CD4-positive, alpha-beta memory T cell (primary cell): ENCODE measurements at places on chromosomes 6 and 20.
A peak's percentile ranks its signal among the peaks of the same experiment; 100 is the strongest.

DNA sequence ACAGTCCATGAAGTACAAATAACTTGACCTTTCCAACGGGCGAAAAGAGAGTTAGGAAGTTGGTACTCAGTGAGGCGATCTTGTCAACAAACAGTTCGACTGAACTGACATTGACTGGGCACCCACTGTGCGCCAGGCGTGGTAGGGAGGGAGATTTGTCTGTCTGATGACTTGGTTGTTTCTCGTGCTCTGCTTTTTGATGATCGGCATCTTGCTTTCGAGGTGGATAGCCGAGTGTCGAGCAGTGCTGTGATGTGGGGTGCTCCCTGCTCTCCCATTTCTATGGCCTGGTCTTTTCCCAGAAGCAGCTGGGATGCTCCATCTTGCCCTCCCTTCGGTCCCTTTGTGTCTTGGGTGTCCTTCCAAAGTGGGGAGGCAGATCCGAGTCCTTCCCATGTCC, 30.4 kb downstream of the RPP40 start:
- no peak for DNase-seq

GRCh38 chr6:112007805-112008204, 46.1 kb upstream of the CCN6 start:
- DNase-seq, result no peak

DNA sequence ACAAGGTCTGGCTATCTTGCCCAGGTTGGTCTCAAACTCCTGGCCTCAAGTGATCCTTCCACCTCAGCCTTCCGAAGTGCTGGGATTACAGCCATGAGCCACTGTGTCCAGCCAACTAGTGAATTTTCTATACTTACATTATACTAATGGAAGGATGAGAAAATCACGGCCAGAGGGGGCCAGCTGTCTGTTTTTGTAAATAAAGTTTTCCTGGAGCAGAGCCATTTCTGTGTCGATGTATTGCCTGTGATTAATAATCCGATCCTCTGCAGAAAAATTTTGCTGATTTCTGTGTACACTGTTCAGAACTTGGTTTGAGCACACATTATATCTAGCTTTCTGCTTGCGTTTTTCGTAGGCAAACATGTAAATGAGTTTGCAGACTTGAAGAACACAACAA, 28.8 kb downstream of the PTPRT start:
- DNase-seq, result no peak

GRCh38 chr6:36289281-36289878, 19.5 kb downstream of the PNPLA1 start:
- DNase-seq, result no peak

GRCh38 chr6:122028933-122029522, 370.4 kb upstream of the HSF2 start:
- no peak for DNase-seq

GRCh38 chr20:36873498-36874189, 2.3 kb upstream of the TLDC2 start:
- no peak for DNase-seq

DNA sequence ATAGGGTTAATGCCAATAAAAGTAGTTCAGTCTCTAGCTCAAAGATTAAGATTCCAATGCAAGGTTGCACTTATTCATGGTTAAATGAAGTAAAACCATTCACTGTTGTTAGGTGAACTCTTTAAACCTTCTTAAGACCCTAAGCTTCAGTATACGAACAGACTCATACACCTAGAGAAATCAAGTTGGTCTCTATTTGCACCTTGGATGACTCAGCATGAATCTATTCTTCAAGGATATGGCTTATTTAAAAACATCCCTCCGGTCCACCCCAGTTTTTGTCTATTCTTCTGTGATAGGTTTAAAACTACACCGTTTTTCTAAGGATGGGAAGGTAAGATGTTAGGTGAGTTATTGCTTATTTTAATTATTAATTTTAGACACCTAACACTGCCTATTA, 932 bp upstream of the TAAR9 start:
- DNase-seq, result no peak

GRCh38 chr6:43172104-43173007, 1.3 kb downstream of the SRF start:
- DNase-seq, result peak; percentile 74

DNA sequence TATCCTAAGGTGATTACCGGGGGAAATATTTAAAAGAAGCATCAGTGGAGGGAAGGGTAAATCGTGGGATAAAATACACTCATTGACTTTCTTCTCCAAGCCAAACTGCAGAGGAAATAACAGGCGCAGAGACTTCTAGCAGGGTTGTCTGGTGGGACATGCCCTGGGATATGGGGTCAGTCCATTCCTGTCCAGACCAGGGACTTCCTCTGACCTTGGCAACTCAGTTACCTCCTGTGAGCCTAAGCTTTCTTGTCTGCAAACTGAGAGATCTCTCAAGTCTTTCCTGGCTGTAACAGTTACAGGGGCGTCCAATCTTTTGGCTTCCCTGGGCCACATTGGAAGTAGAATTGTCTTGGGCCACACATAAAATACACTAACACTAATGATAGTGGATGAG, 21.7 kb upstream of the PHACTR2 start:
- no peak for DNase-seq

- no peak for DNase-seq
Measured at GRCh38 chr6:111765763-111766162, 107.5 kb downstream of the FYN start.

- DNase-seq, result no peak
Measured at GRCh38 chr6:84177241-84177640, 50.2 kb downstream of the CEP162 start.

DNA sequence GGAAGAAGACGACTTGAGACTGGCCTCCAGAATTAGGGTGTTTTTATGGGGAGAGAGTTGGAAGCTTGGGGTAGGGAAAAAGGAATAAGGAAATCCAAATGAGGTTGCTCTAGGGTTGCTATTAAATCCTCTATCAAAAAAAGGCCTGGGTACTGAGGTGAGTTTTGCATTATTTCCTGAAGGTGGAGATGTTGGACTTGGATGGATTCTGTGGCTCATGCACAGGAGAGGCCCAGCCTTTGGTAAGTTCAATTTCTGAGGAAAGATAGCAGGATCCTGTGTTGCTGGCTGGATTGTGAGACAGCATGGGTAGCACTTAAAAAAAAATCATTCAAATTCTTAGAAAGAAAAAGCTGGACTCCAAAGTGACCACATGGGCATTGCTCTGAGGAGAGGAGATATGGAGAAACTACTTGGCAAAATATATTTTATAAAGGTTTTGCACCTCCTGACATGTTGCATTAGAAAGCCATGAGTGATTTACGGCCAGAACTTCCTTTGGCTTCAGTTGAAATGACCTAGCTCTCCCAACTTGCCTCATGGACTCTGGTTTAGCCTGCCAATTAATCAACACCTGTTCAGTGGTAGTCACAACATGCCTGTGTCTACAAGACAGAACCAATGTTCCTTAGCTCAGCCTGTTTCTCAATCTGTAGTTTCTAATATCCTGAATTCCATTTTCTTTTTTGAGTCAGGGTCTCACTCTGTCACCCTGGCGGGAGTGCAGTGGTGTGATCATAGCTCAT, 152.1 kb upstream of the RALGAPA2 start:
- no peak for DNase-seq

GRCh38 chr6:85081102-85081501, 316.7 kb upstream of the TBX18 start:
- DNase-seq, result no peak

DNA sequence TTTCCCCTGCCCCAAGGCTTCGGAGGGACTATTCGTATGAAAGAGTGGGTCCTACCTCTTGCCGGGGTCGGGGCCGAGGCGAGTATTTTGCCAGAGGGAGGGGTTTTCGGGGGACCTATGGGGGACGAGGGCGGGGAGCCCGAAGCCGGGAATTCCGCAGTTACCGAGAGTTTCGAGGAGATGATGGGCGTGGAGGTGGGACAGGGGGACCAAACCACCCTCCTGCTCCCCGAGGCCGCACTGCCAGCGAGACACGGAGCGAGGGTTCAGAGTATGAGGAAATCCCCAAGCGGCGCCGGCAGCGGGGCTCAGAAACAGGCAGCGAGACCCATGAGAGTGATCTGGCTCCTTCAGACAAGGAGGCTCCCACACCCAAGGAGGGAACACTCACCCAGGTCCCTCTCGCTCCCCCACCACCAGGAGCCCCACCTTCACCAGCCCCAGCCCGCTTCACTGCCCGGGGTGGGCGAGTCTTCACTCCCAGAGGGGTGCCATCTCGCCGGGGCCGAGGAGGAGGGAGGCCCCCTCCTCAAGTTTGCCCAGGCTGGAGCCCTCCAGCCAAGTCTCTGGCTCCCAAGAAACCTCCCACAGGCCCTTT, 11.3 kb downstream of the PRRC2A start:
- DNase-seq, result no peak

- DNase-seq, result no peak
Measured at GRCh38 chr20:8714206-8714605, 354.7 kb upstream of the PLCB4 start.

- peak; percentile 58 for DNase-seq
Measured at GRCh38 chr6:11224252-11224965, 8.1 kb downstream of the NEDD9 start.

DNA sequence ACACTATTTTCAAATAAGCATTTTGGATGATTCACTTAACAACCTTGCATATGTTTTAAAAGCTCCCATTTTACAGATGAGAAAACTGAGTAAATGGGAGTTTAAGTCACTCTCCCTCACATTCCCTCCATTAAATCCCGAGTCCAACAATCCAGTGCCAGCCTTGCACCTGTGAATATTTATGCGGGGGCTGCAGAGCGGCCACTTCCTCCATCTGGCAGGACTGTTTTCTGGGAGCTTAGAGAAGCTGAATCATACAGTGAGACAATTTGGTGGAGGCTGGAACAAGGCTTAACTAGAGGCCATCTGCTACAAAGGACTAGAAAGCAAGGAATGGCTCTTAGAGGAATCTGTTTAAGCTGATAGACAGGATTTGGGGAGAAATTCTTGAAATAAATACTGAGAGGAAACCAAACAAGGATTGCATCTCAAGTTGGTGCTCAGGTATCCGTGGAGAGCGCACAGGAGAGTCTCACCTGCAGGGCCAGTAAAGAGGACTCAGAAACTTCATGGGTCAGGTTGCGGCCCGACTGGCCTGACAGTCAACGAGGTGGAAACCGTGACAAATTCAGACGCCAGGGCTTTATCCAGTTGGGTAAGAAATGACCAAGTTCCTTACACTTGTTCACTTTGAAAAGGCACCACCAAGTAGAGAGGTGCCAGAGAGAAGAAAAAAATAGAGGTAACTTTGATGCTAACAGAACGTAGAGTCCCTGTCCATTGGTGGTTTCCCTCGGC, 478.5 kb downstream of the QKI start:
- no peak for DNase-seq
